ENCODE measurements at places on chromosomes 1 and 21.

GRCh38 chr1:23383577-23384311, 14.1 kb upstream of the ZNF436 start:
- DNase-seq = no peak

GRCh38 chr1:203630697-203631096, 4.1 kb downstream of the ATP2B4 start:
- no peak for DNase-seq

GRCh38 chr1:183124259-183124658, 61.8 kb upstream of the LAMC2 start:
- no peak for DNase-seq

- DNase-seq = no peak
These were observed 43.6 kb downstream of the PTPRU start for GRCh38 chr1:29279951-29280391.

DNA sequence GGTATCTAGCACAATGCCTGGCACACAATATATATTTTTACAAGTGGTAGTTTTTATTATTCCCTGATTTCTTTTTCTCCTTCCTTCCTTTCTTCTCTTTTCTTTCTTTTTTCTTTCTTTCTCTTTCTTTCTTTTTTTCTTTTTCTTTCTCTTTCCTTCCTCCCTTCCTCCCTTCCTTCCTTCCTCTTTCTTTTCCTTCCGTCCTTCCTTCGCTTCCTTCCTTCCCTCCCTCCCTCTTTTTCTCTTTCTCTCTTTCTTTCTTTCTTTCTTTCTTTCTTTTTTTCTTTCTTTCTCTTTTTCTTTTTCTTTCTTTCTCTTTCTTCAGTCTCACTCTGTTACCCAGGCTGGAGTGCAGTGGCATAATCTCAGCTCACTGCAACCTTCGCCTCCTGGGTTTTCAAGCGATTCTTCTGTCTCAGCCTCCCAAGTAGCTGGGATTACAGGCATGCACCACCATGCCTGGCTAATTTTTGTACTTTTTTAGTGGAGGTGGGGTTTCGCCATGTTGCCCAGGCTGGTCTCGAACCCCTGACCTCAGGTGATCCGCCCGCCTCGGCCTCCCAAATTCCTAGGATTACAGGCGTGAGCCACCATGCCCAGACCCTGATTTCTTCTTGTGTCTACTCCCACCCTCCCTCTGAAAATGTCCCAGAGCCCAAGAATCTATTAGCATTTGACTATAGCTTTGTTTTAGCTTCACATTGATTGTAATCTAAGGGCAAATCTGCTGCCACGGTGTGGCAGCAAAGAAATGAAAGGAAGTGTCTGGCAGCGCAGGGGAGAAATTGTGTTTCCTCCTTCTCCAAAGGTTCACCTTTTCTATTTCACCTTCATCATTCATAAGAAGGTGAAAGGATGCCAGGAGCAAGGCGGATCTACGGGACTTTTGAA, 19.9 kb upstream of the ABCB10 start:
- no peak for DNase-seq

DNA sequence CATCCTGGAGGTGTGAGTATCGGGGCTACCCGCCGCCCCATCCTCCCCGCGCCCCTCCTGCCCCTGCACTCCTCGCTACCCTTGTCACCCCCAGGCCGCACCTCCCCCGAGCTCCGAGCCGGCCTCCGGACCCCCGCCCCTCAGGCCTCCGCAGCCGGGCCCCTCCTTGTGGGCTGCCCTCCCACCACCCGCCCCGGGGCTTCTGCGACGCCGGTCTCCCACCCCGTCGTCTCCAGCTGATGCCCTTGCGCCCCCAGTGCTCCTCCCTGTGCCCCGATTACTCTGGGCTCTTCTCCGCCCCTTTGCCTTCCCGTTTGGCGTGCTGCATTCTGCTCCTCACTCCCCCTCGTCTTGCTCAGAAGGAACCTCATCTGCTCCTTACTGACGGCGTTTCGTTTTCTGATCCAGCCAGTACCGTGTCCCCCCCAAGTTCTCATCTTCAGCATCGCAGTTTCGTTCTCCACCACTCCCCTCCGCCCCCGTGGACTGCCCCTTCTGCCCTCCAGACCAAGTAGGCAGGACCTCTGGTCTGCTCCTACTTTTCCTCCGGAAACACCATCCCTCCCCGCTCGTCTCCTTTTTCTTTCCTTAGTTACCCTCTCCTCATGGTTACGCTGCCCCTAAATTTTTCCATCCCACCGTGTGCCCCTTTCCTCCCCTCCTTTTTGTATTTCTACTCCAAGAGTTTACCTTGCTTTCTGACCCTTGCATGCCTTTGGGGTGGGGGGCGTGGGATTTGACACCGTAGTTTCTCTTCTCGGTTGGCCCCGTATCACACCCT, 841 bp downstream of the SNX27 start:
- no peak for DNase-seq

- no peak for DNase-seq
These were observed 81.1 kb upstream of the PGBD5 start for GRCh38 chr1:230507236-230507635.

DNA sequence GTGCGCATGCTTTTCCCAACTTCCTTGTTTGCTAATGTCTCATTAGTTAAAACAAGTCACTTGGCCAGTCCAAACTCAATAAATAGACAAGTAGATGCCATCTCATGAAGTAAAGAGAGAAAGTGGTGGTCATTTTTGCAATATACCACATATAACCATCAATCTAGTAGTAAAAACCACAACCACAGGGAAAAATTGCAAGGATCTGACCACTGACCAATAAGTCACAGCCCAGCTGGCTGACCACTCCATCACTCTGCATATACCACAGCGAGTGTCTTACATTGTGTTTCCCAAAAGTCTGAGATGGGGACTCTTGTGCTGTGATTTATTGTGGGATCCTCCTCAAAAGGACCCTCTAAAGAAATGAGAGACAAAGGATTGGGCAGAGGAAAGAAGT, 76.0 kb downstream of the FH start:
- no peak for DNase-seq

DNA sequence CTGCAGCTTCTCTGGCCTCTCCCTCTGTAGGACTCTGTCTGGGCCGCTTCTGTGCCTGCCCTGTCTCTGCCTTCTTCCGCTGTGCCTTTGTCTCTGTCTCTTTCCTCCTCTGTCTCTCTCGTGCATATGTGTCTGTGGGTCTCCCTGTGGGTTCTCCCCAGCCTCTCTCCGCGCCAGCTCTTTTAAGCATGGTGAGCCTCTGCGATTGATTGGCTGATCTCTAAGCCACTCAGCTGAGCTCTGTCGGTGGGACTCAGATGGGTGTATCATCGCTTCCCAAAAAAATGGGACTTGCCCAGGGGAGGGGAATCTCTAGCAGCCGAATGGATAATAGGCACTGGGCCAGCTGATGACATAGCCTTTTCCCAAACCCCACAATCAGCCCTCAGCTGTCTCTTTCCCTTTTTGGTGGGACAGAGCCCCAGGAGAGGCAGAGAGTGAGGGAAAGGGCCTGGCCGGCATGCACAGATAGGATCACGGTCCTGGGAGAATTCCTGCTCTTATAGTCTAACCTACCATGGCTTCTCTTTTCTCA, at the start of gene ADAMTS4:
Gene ADAMTS4, minus strand, starts transcription at position 158 of the 535 bp plus-strand sequence. CDS start 427 bp downstream, outside the sequence.
- no peak for DNase-seq

- no peak for DNase-seq
These were observed 2.9 kb downstream of the FYB2 start for GRCh38 chr1:56816264-56816663.

GRCh38 chr1:183685112-183685713, 32.1 kb upstream of the APOBEC4 start:
- peak; percentile 87 for DNase-seq

GRCh38 chr1:12608311-12608957, 9.6 kb downstream of the DHRS3 start:
- no peak for DNase-seq

DNA sequence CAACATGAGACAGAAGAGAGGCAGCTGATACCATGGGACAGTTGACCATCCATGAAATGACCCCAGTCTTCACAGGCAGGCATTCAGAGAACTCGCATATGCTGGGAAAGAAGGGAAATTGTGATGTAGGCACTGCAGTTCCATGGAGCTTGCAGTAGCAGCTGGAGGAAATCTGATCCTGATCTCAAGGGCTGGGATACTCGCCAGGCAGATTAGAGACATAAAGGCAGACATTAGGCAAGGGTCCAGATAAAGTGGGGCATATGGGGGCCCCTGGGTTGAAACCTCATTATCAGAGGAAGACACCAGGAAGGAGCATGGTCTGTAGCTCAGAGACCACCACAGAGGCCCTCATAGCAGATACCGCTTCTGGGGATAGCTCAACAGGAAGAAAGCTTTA, 48.7 kb upstream of the TNR start:
- no peak for DNase-seq

DNA sequence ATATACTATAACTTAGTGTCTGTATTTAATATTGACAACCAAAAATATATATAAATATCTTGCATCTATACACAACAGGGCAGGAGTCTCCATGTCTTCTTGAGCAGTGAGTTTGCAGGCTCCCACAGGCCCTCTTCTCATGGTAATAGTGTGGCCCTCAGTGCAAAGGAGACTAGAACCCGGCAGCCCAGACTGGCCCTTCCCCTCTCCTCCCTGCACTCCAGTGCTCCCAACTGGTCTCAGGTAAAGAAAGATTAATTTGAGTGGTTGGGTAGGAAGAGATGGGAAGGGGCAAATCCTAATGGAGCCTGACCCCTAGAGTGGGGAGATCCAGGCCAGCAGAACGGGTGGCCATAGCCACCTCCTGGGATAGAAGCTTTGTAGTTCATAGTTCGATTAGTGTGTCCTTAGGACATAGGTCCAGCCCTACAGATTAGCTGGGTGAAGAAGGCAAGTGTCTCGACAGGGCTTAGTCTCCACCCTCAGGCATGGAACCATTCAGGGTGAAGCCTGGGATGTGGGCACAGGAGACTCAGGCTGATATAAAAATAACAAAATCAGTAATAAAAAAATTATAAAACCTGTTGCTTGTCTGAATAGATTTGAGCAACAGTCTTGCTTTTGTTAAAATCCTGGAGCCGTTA, 32.3 kb downstream of the SLC2A1 start:
- DNase-seq = no peak

GRCh38 chr1:85940656-85941306, 215.8 kb downstream of the COL24A1 start:
- DNase-seq = no peak

DNA sequence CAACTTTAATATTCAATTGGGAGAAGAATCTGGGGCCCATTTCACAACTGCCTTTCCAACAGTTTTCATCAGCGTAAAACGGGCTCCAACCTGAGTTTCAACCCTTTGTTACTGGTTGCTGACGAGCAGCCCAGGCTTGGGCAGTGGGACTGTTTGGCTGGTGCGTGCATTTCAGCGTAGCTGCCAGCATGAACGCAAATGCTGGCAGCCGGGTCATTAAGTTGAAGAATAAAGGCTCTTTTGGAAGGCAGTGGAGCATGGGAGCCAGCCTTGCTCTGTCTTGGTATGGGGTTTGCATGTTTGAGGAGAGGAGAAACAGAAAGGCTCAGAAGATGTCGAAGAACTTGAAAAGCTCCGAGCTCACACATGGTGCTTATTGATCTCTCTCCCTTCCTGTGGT, 40.7 kb downstream of the WDR3 start:
- DNase-seq = no peak

DNA sequence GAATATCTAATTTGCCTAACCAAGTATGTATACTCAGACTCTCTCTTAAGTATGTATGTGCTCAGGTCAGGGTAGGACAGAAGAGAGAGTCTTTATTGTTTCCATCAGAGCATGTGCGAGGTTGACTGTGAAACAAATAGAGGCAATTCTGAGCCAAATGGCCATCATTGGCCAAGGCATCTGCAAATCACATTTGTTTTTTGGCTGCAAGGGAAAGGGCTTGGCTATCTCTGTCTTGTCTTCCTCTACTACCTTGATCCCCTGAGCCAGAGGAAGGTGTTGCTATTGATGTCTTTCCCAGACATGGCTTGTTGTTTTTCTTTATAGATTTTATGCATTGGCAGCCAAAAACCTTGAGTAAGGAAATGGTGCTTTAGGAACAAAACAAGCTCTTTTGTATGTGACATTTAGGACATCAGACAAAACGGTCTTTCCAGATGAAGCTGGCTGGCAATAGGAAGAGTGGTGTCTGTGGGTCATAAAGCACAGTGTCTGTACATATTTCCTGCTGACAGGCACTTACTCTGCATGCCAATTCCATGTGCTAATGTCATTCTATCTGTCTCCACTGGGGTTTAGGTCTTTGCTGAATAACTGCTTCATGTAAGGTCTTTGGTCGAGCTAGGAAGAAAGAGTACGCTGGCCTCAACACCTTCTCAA, 163.3 kb downstream of the BRINP2 start:
- DNase-seq = no peak

- peak; percentile 94 for DNase-seq
These were observed 155.2 kb upstream of the COA6 start for GRCh38 chr1:234218078-234218477.

- no peak for DNase-seq
These were observed 45.3 kb upstream of the MCOLN3 start for GRCh38 chr1:85093644-85094043.

DNA sequence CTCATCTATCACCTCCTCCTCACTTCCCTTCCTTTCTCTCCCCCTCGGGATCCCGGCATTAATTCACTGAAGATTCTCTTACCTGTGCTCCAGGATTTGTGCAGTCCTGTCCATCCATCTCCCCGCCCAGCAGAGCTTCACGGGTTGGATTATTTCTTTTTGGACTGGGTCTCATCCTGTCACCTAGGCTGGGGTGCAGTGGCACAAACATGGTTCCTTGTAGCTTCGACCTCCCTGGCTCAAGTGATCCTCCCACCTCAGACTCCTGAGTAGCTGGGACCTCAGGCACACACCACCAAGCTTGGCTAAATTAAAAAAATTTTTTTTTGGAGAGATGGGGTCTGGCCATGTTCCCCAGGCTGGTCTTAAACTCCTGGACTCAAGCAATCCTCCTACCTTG, 12.3 kb upstream of the CSF3R start:
- no peak for DNase-seq

GRCh38 chr1:27622828-27623227, 12.2 kb downstream of the FGR start:
- no peak for DNase-seq

- DNase-seq = no peak
These were observed 32.0 kb downstream of the NTPCR start for GRCh38 chr1:232982238-232982944.

DNA sequence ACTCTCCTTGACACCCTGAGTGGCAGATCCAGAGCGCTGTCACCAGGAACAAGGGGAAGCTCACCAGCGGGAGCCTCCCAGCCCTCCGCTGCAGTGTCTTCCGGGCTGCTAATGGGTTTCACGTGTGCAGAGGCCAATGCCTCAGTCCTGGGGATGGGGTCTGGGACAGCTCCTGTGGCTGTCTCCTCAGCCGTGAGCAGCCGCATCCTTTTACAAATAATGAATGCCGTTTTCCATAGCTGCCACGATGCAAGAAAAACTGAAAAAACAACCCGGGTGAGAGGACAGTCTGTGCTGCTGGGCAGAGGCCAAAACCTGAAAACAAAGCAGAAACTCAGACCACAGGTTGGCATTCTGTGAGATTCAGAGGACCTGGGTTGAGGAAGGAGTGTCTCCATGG, 212.2 kb upstream of the RAB4A start:
- DNase-seq = no peak

GRCh38 chr1:24875257-24875656, 54.8 kb downstream of the RUNX3 start:
- no peak for DNase-seq

DNA sequence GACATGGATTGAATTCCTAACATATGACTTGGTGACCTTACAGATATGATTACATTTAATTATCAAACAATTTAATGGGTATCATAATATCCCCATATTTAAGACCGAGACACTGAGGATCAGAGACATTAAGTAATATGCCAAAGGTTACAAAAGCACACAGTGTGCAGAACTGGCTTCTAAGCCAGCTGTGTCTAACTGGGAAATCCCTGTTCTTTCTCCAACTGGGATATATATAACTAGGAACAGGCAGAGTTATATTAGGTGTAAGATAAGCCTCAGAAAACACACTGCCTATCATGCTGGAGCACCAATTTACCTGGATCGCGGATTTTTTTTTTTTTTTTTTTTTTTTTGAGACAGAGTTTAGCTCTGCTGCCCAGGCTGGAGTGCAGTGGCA, 88.3 kb upstream of the ADGRL2 start:
- no peak for DNase-seq
